ENCODE measurements at places on chromosomes 2 and 18. TPM values are rescaled to one million over a fixed set of nuclear protein-coding genes. Genes with fewer than 3 reads are reported as not detected.

- peak; percentile 73 for DNase-seq
Measured at GRCh38 chr2:64646007-64646880, 7.5 kb downstream of the SERTAD2 start.

Gene WNT6
- not detected for total RNA-seq

DNA sequence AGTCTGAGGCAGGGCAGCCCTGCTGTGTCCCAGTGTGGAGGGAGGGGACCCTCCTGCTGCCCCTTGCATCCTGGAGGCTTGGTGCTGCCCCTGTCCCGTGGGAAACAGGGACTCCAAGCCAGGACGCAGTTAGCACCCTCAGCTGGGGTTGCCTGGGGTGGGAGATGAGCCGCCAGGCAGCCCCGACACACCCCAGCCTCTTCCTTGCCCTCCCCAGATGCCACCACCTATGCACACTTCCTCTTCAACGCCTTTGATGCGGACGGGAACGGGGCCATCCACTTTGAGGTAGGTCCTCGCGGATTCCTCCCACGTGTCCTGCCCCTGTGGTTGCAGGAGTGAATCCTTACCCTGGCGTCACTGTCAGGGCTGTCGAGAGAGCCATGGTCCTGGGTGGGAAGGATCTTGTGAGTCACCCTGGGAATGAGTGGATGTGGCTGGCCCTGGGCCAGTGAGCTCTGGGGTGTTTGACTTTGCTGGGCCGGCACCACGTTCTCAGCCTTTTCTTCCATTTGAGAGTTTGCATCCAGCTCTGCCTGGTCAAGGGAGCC is 27.5 kb upstream of the FAHD2A start:
- DNase-seq: no peak

Gene ZSCAN30
- 10.2 TPM for total RNA-seq

Gene ADCYAP1
- not detected for total RNA-seq

DNA sequence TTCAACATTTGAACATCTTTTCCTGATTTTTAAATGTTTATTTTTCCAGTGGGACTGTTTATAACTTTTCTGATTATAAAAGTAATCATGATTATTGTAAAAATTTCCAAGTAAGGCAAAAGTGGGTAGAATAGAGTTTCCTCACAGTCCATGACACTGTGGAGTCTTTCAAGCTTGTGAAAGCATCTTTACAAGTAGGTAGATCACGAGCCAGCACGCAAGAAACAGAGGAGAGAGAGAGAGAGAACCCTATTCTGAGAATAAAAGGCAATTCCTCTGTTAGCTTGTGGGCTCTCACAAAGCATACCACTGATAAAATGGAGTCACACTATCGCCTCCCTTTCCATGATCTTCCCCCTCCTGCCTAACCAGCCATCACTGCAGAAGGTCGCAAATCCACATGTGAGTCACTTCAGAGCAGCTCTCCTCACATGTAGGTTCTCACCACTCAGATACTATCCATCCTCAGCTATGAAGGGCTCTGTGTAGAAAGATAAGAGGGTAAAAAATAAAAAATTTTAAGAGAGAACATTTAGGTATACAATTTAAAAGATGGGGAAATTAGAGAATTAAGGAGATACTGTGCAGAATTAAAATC is 40.3 kb downstream of the AAK1 start:
- DNase-seq: no peak

Measured in activated T-helper 1 cell treated with anti-CD3 and anti-CD28 coated beads, Interleukin-12 subunit alpha, Interleukin-12 subunit beta, Interleukin-2, Interleukin-4 antibody, amounts not matched to agents 30 ng/mL and 10 ng/mL and 1 ng/mL, durations not matched to agents 14 hours and 24 hours and 36 hours (primary cell).